ENCODE measurements at places on chromosomes 12 and 14.

- no peak for DNase-seq
These were observed 1241.2 kb upstream of the FLRT2 start for GRCh38 chr14:84288781-84289180.

DNA sequence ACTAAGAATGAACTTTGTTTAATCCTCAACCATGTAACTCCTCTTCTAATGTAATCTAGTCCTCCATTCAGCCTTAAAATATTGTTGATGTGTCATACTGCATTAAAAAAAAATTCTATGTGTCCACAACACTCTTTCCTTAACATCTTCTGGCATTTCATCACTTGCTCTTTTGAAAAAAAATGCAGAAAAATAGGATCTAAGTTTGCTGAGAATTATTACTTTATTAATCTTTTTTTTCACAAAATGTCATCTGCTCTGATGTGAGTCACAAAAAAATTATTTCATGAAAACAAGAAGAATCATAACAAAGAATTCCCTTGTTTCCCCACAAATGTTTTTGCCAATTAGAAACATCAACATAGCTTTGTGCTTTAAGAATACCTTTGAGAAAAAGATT, 410.1 kb upstream of the MGAT4C start:
- no peak for DNase-seq

- no peak for DNase-seq
These were observed 20.6 kb downstream of the OTUB2 start for GRCh38 chr14:94046696-94047250.

DNA sequence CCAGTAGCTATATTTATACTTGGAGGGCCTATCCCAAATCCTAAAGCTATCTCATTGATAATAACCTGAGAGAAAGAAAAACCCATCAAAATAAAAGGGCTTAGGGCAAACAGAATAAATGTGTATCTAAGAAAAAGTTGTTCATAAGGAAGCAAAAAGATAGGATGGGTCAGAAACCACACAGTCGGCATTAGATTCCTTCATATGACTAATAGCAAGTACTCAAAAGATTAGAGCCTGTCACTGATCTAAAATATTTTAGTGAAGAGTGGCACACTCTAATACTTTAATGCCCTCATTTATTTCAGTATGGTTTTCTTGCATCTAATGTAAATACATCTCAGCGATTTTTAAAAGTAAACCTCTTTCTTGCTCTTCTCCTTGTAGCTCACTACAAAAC, 17.1 kb upstream of the NAV3 start:
- no peak for DNase-seq

DNA sequence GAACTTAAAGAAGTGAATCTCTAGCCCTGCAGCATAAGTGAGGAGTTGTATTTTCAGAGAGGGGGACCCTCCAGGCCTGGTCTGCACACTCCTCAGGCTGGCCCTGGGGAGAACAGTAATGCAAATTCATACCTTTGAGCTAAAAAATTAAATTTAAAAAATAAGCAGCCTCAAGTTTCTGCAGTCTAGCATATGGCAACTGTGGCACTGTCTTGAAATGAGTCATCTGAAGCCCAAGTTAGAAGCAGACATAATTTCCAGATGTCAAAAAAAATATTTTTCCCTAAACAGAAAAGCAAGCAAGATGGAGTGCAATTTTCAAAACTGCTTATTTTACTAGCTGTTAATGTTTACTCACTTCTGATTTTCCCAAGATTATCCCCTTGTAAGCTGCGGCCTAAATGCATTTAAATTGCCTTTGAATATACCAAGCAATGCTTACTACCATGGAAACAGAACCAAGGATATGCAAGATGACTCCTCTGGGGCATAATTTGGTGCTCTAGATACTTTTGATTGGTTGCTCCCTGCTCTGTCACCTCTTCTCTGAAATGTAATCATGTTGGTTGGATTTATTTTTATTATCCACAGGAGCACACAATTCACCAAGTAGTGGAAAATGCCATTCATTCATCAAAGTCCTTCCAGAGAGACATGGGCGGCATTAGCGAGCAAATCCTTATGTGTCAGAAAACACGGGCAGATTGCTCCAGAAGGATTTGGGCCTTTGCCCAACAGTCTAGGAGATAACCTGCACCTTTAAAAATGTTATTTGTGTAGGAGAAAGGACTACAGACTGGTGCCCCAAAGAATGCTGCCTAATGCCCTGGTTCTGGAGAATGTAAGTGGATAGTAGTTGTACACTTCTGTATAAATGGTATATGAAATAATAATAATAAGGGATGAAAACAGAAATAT, 25.0 kb upstream of the DHRS7 start:
- DNase-seq: no peak

DNA sequence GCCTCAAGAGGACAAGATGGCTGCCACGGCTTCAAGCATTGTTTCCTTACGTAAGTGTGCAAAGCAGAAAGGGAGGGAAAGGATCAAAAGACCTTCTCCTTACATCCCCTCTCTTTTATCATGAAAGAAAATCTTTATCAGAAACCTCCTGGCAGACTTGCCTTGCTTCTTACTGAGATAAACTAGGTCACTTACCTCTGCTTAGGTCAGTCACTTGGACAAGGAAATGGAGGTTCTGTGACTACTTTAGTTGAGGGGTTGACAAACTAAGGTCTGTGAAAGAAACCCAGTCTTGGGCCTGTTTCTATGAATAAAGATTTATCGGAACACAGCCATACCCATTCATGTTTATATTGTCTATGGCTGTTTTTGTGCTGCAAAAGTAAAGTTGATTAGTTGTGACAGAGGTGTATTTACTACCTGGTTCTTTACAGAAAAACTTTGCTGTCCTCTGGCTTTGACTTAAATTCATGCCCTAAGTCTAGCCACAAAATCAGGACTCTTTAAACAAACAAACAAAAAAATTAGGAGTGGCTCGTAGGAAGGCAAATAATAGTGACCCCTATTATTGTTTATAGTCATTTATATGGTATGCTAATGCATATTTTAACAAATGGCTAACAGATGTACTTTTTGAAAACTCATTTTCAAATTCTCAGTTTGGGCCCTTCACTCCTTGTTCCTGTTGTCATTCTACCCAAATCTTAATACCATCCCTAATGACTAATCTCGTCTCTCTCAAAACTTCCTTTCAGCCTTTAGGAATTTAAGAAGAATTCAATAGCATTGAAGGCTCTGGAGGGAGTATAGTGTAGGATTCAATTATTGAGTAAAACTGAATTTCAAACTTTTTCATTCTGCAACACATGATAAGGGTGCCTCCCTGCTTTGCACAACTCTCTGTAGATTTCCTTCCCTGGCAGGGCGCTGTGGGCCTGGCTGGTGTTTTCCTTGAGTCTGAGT, 42.0 kb upstream of the ATP2B1 start:
- no peak for DNase-seq

Data from stimulated activated CD4-positive, alpha-beta T cell treated with anti-CD3 and anti-CD28 coated beads, TNF-alpha, amount 100 ng/mL, for 4 hours (primary cell).